AG09319 (cell line): ENCODE measurements at places on chromosomes 3 and 15.

- no peak for DNase-seq
Measured at GRCh38 chr3:161413855-161414210, 42.5 kb upstream of the SPTSSB start.

DNA sequence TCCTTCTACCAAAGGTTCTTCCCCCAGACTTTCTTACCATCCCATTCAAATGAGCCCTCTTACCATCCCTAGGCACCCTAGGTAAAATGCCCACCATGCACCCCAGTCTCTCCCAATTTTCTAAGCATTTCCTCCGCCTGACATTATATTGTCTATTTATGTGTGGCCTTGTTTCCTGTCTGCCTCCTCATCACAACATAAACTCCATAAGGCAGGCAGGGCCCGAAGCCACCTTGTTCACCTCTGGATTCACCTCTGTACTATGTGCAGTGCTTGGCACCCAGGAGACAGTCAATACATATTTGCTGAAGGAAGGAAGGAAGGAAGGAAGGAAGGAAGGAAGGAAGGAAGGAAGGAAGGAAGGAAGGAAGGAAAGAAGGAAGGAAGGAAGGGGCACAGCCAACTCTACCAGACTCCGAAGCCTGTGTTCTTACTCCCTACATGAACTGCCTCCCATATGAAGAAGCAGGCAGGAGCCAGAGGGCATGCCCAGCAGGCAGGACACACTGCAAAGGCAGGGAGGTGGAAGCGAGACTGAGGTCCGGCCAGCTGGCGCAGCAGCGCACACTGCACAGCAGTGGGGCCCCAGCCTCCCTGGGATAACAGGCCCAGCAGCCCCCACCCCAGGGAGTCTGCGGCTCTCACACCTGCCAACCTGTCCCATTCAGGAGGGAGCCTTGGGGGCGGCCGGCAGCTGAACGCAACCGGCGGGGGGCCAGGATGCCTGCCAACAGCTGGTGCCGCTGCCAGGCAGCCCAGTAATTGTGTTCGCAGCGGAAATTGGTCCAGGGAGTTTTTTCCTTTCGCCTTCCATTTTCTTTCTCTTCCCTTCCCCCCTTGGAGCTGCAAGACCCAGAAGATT lies 106.0 kb upstream of the LINGO1 start:
- no peak for DNase-seq

GRCh38 chr3:158430448-158430847 lies 140.5 kb upstream of the MLF1 start:
- DNase-seq = no peak

DNA sequence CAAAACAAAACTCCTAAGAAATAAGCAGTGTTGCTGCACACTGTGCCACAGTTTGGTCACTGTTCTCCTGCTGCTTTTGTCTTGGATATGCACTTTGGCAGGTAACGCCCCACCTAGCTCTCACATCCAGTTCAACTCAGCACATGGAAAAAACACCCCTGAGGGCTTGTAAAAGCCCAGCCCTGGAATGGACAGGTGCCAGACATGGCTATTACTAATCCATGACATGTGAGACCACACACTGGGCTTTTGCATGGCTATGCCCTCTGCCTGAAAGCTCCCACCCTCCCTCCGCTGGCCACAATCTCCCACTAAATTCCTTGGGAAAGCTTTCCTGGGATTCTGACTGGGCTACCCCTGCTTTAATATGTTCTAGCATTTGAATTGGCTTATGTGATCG lies 24.7 kb upstream of the ZBED2 start:
- no peak for DNase-seq

DNA sequence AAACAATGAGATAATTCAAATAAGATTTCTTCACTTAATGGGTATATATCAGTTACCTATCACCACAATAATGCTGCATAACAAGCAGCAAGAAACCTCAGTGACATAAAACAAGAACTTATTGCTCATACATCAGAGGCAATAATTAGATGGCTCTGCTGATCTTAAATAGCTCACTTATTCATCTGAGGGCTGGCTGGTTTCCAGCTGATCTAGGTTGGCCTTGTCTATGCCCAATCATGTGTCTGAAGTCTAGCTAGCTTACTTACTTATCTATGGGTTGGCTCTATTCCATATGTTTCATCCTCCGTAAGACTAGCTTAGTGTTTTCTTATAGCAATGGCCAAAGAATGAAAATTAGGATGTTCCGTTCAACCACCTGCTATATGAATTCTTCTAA lies 109.4 kb upstream of the AGTR1 start:
- no peak for DNase-seq

GRCh38 chr15:80990955-80991354 lies 1.3 kb upstream of the MESD start:
- DNase-seq = no peak

- peak; percentile 37 for DNase-seq
Measured at GRCh38 chr3:64187065-64187959, 38.0 kb downstream of the PRICKLE2 start.

GRCh38 chr15:89783861-89784685 lies 7.9 kb downstream of the MESP2 start:
- no peak for DNase-seq

DNA sequence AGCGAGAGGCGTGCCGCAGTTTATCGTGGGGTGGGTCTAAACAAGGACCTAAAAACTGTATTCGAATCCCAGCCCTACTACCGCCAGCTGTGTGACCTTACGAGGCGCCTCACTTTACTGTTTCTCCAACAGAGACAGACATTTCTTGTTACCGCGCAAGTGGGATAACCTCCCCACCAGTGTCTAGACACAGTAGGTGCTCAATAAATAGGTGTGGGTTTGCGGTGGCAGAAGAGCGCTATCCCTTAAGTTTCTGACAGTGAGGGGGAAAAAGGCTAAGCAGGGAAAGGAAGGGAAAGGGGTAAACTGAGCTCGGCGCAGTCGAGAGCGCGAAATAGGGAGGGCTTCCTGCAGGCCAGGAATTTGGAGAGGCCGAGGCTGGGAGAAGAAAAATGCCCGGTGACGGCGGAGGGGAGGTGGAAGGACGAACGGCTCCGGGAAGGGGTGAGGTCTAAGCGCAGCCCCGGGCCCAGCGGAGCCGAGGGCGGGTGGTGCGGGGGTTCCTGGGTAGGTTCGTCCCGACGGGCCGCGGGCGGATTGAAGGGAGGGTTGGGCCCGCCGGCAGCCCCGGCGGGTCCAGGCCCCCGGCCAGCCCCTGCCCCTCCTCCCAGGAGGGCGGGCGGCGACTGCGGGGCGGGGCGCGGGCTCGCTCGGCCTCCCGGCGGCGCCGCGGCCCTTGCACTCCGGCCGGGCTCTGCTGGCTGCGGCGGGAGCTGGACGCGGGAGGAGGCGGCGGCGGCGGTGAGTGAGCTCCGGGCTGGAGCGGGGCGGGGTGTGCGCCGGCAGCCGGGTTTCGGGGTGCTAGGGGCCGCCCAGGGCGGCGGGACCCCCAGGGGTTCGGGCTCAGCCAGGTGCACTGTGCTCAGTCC lies at the start of gene CGNL1:
TSS of gene CGNL1 (plus strand) at position 679 of the 869 bp plus-strand sequence. CDS start 61,495 bp downstream, outside the sequence.
- DNase-seq = no peak
